ENCODE measurements at places on chromosomes 3 and 15.

GRCh38 chr3:51340013-51340829, 44.9 kb upstream of the MANF start:
- peak; percentile 93 for DNase-seq

- no peak for DNase-seq
Measured at GRCh38 chr15:21269121-21269520, 171.2 kb downstream of the POTEB3 start.

- no peak for DNase-seq
Measured at GRCh38 chr15:31151301-31152233, 50.0 kb upstream of the TRPM1 start.

- peak; percentile 27 for DNase-seq
Measured at GRCh38 chr3:69848113-69848512, 108.8 kb downstream of the MITF start.

DNA sequence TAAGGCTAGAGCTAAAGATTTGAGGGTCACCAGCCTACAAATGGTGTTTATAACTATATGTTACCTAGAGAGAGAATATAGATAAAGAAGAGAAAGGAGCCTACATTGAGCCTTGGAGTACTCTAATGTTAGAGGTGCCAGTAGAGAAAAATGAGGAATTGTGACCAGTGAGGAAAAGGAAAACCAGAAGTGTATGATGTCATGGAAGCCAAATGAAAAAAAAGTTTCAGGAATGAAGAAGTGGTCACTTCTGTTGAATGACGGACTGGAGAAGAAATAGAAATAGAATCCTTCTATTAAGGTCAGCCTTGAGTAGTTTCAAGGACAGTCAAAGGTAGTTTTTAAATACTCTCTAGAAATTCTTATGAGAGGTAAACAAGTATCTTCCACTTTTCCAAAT, 51.2 kb upstream of the MLF1 start:
- DNase-seq, result no peak

GRCh38 chr15:90520365-90520764, 9.4 kb upstream of the CRTC3 start:
- DNase-seq, result no peak

DNA sequence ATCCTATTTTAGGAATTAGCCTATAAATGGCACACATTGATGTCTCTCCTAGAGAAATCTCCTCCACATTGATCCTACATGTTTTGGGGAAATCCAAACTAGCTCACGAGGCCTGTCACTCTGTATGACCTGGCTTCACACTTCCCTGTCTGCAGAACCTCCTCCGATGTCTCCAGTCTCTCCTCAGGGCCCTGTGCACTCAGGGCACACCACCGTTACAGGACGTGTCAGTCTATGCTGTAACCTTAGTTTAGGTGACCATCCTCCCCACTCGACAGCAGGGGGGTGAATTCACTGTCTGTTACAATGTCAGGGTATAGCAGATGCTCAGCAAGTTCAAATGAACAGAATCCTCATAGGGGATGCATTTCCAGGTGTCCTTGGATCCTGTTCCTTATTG, 249.1 kb downstream of the OCA2 start:
- DNase-seq, result no peak

DNA sequence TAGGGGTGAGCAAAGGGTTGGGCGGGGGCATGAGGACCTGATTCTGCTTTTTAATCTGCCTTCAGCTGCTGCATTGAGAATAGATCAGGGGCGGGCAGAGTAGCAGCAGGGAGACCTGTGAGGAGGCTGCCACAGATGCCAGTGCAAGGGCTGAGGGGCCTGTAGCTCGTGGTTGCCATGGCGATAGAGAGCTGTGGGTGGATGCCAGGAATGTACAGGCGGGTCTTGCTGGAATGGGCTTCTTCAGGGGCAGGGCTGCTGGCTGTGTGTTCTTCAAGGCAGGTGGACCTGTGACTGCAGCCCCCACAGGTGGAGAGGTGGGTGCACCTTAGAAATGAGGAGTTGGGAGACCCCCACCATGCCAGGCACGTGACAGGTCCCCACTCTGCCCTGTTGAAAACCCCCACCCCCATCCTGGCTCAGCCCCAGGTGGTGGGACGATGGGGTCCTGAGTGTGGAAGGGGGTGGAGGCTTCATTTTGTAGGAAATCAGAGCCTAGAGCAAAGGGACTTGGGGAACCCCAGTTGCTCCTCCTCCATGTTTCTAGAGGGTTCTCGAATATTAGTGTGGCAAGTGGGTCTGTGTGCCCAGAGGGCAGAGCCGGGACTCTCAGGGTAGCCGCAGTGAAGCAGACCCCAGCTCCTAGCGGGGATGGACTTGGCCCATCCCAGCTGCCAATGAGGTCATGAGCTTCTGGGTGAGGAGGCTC, 38.3 kb downstream of the SLC6A6 start:
- no peak for DNase-seq

DNA sequence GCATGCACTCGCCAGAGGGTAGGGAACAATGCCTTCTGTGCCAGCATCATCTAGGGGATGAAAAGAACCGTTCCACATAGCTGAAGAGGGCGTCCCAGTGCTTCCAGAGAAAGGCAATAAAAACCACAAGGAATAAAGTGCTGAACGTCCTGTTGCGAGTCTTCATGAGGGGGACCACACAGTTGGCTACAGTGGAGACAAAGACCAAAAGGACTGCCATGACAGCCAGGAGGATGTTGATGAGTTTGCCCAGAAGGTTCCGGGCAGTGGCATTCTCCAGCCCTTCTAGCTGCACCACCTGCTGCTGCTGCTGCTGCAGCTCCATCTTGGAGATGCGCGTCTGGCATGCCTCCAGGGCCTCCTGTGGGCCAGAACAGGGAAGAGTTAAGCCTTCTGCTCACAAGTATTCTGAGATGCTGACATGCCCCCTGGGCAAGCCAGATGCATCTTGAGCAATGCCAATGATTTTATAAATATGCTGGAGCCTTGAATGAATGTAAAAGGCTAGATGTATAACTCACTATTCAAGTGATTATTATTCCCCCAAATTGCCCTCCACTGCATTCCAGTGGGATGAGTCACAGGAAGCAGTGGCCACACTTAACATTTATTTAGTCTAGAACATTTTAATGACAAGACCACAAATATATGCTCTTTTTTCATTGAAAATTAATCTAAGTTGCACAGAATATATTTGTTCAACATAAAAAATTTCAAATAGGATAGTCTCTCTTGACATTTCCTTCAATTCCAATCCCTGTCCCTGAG, 45.1 kb upstream of the PLXND1 start:
- DNase-seq, result peak; percentile 69

Measured in GM23248 (cell line).